ENCODE measurements at places on chromosomes 2 and 18. TPM values are rescaled to one million over a fixed set of nuclear protein-coding genes. Genes with fewer than 3 reads are reported as not detected.

Gene ALPI
- not detected for polyA plus RNA-seq

Gene LRATD1
- 7.1 TPM for polyA plus RNA-seq

Gene SLC5A7
- 0.39 TPM for polyA plus RNA-seq

Gene CRYGD
- polyA plus RNA-seq = not detected

Gene WNT6
- 0.16 TPM for polyA plus RNA-seq

Gene FBXO41
- polyA plus RNA-seq = 2.4 TPM

Gene IL1F10
- not detected for polyA plus RNA-seq

Gene CNTNAP5
- polyA plus RNA-seq = not detected

Gene IL36G
- 0.14 TPM for polyA plus RNA-seq

Gene SP140L
- polyA plus RNA-seq = 15.2 TPM

Gene PLGLB1
- polyA plus RNA-seq = 1.8 TPM

Gene UGT1A8
- not detected for polyA plus RNA-seq

Gene ONECUT2
- polyA plus RNA-seq = 0.02 TPM

Gene PIEZO2
- polyA plus RNA-seq = 4.5 TPM

Gene ADD2
- 0.53 TPM for polyA plus RNA-seq

Gene PROC
- polyA plus RNA-seq = 0.22 TPM

Gene ATL2
- 23.4 TPM for polyA plus RNA-seq

Gene SLC16A14
- polyA plus RNA-seq = 0.85 TPM

Gene DSEL
- 1.4 TPM for polyA plus RNA-seq

Gene DNER
- 2.0 TPM for polyA plus RNA-seq

Gene TWSG1
- 11.8 TPM for polyA plus RNA-seq

Gene TMEM214
- 62.5 TPM for polyA plus RNA-seq

Gene CAPN14
- polyA plus RNA-seq = 0.03 TPM

Gene EGR4
- 0.30 TPM for polyA plus RNA-seq

Gene THUMPD2
- 14.8 TPM for polyA plus RNA-seq

Gene CHMP3
- polyA plus RNA-seq = 49.4 TPM

Gene GAL3ST2
- polyA plus RNA-seq = not detected

Gene UGT1A9
- not detected for polyA plus RNA-seq

Gene FZD7
- polyA plus RNA-seq = 3.9 TPM

Gene NUP35
- 9.5 TPM for polyA plus RNA-seq

Gene GRB14
- polyA plus RNA-seq = 5.6 TPM

Gene SUCLG1
- polyA plus RNA-seq = 66.7 TPM

Gene MARCO
- 114 TPM for polyA plus RNA-seq

Gene GATA6
- 11.3 TPM for polyA plus RNA-seq

Gene PLB1
- 10.3 TPM for polyA plus RNA-seq

Gene NETO1
- 0.05 TPM for polyA plus RNA-seq

Gene NR4A2
- polyA plus RNA-seq = 3.7 TPM

Gene FAM237A
- polyA plus RNA-seq = not detected

Gene PPIG
- polyA plus RNA-seq = 55.5 TPM

Gene ITGA4
- 10.4 TPM for polyA plus RNA-seq

Gene NDUFS1
- polyA plus RNA-seq = 46.2 TPM

Gene PPP1R1C
- 6.3 TPM for polyA plus RNA-seq

Gene SH3RF3
- 2.9 TPM for polyA plus RNA-seq

Gene INHBB
- polyA plus RNA-seq = 5.4 TPM

Gene COLEC11
- polyA plus RNA-seq = 1.9 TPM

Gene SERPINB3
- polyA plus RNA-seq = 15.3 TPM

Gene C1QL2
- 0.03 TPM for polyA plus RNA-seq

Gene SMC6
- 6.9 TPM for polyA plus RNA-seq

Gene NFU1
- 28.6 TPM for polyA plus RNA-seq

Gene KRCC1
- polyA plus RNA-seq = 31.2 TPM

Measured in lung (tissue), 17 donors.